ENCODE measurements at places on chromosomes 5 and 9. TPM values are rescaled to one million over a fixed set of nuclear protein-coding genes. Genes with fewer than 3 reads are reported as not detected.

DNA sequence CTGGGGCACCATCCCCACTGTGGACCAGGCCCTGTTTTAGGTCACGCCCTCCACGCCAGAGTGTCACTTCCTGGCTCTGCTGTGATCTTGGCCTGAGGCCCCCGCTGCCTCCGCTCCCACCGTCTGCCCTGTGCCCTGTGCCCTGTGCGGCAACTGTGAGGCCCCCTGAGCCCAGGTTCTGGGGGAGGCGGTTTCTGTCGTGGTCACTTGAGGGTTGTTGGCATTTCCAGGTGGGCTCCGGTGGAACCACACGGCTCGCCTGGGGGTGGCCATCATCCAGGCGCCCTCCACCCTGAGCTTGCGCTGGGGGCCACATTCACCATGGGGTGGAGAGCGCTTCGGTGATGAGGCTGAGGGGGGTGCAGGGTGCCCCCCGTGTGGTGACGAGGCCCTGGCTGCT lies 6.6 kb downstream of the DPP7 start:
- no peaks in the 10 kb centered on the region for H3K27me3 ChIP-seq
- no peak for DNase-seq
- H3K4me1 ChIP-seq, result no peaks in the 10 kb centered on the region
- H3K36me3 ChIP-seq, result no peaks in the 10 kb centered on the region

DNA sequence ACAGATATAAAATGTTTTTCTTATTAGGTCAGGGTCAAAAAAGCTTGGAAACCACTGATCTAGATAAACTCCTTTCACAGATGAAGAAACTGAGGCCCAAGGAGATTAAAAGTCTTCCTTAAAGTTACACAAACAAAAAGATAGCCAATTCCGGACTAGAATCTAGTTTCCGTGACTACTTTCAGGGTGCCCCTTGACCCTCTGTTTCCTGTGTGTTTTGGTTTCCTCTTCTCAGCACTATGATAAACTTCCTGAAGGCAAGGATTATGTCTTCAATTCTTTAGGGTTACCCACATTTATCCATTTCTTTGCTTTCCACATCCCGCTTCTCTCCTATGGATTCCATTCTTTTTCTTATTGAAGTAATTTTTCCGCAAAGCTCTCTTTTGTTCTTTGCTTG lies 83.1 kb downstream of the ADAMTS12 start:
- no peak overlapping the region for H3K4me3 ChIP-seq
- DNase-seq, result no peak
- no peak overlapping the region for H3K27ac ChIP-seq
- no peaks in the 10 kb centered on the region for H3K27me3 ChIP-seq
- H3K4me1 ChIP-seq, result peaks cover 6% of the 10 kb centered on the region

DNA sequence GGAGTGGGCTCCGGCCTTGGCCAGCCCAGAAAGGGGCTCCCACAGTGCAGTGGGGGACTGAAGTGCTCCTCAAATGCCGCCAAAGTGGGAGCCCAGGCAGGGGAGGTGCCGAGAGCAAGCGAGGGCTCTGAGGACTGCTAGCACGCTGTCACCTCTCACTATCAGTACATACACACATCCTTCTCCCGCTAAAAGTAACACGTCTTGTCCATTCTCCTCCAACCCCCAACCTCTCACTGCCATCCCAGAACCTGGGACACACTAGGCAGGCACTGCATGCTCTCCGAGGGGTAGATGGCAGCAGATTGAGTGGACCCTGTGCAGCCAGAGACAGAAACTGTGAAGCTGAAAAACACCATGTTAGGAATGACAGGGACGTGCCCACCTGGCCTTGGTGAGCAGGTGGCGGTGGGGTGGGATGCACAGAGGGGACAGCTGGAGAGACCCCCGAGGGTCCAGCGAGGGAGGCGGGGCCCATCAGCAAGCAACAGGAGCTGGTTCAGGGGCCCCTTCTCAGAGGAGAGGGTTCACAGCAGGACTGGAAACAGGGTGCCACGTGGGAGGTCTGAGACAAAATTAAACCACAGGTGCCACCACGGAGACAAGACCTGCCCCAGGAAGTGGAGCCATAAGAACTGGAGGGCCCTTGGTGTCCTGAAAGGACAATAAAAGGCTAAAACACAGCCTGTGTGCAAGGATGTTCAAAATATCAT lies 16.9 kb downstream of the SEMA4D start:
- H3K4me3 ChIP-seq, result no peak overlapping the region
- peaks cover 2% of the 10 kb centered on the region for H3K4me1 ChIP-seq
- no peaks in the 10 kb centered on the region for H3K27me3 ChIP-seq

GRCh38 chr5:88867638-88868037 lies 15.3 kb downstream of the MEF2C start:
- H3K4me3 ChIP-seq, result no peak overlapping the region
- H3K27ac ChIP-seq, result no peak overlapping the region
- H3K4me1 ChIP-seq, result peaks cover 3% of the 10 kb centered on the region

DNA sequence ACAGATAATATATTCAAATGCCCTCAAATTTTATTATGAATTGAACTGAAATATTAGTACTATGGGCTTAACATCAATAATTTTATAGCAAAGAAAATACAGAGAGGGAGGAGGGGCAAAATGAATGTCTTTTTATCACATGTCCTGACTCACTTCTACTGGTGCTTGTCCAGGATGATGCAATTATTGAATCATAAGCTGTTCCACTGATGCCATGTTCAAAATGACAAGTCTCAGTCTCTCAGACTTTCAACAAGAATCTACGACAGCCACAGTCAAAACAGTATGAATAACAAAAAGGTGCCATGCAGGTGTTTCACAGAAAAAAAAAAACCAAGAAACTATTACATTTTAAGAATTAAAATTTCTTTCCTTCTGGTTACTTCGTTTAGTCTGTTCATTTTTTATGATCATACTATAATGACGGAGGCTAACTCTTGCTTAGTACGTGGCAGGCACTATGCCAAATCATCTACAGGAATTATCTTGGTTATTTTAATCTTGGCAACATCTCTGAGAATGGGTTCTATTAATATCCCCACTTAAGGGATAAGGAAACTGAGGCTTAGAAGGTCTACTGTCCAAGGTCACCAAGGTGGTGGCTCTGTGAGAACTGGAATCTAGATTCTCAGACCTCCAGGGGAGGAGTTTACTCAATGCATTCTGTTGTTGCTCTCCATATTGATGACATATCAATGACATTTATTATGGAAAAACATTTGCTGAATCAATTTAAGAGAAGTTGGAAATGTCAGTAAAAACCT lies 61.5 kb downstream of the NR3C1 start:
- H3K27ac ChIP-seq, result no peak overlapping the region
- no peaks in the 10 kb centered on the region for H3K36me3 ChIP-seq
- DNase-seq, result no peak
- no peak overlapping the region for H3K4me3 ChIP-seq

GRCh38 chr9:89137542-89138462 lies 40.8 kb downstream of the SHC3 start:
- DNase-seq, result peak; percentile 14
- H3K4me1 ChIP-seq, result no peaks in the 10 kb centered on the region
- H3K4me3 ChIP-seq, result no peak overlapping the region
- no peak overlapping the region for H3K27ac ChIP-seq
- H3K27me3 ChIP-seq, result no peaks in the 10 kb centered on the region
- H3K36me3 ChIP-seq, result no peaks in the 10 kb centered on the region

DNA sequence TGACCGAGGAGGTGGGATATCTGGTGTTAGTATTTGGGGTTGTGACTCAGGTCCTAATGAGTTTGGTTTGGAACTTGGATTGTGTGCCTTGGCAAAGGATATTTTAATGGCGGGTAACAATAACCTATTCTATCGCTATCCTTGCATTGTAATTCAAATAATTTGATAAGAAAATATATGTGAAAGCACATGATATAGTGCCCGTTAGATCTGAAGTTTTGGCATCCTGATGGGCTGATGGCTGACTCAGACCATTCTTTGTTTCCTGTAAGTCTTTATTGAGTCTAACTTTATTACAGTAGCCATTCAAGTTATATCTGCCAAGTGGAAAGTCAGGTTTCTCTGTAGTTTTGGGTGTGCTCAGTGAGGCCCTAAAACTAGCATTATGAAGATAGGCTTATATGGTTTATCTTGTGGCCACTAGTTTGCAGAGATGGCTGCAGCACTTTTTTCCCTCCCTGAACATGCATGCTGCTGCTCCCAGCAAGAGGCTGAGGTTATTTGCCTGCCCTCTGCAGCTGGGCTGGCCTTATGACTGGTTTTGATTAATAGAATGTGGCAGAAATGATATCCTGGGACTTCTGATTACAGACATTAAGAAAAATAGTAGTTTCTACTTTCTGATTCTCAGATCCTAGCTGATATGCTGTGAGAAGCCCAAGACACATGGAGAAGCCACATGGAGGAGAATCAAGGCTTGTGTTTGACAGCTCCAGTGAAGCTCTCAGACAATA lies 46.6 kb downstream of the CFAP95 start:
- no peak for DNase-seq
- H3K27ac ChIP-seq, result no peak overlapping the region
- no peaks in the 10 kb centered on the region for H3K4me1 ChIP-seq
- H3K36me3 ChIP-seq, result no peaks in the 10 kb centered on the region

DNA sequence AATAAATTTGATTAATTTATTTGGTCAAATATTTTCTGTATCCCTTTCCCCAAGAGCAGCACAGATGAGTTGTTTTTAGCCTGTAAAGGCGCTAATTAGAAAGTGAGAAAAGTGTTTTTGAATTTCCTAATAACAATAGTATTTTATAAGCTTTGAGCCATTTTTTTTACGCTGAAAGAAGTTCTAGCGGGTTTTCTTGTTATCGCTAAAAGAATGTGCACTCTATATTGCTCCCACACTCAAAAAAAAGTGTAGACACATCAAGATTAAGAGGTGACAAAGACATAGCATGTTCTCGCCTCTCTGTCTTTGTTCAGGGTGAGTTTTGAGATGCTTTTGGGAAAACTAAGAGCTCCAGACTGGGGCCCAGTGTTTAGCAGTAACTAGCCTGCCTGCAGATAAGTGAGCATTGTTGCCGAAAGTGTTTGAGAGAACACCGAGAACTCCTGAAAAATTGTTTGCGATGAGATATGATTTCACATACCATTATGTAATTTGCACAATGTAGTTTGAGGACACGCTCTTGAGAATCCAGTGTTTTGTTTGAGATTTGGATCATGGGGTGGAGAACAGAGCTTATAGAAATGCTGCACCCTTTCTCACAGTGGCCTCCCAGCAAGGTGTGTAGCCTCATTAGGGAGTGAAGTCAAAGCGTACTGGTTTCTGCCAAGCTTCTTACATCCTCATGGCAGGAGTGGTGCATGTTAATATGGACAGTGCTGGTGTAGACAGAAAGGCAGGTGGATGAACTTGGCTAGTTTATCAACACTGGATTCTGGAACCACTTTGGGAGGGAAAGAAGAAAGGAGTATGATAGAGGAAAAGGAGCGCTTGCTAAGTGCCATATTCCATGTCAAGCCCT lies 1.5 kb downstream of the F2R start:
- no peak overlapping the region for H3K27ac ChIP-seq
- no peaks in the 10 kb centered on the region for H3K4me1 ChIP-seq
- no peak for DNase-seq
- no peak overlapping the region for H3K4me3 ChIP-seq
- no peaks in the 10 kb centered on the region for H3K36me3 ChIP-seq

GRCh38 chr5:172199446-172199845 lies 5.5 kb downstream of the EFCAB9 start:
- no peak overlapping the region for H3K27ac ChIP-seq
- H3K4me1 ChIP-seq, result no peaks in the 10 kb centered on the region
- H3K36me3 ChIP-seq, result no peaks in the 10 kb centered on the region
- DNase-seq, result no peak

DNA sequence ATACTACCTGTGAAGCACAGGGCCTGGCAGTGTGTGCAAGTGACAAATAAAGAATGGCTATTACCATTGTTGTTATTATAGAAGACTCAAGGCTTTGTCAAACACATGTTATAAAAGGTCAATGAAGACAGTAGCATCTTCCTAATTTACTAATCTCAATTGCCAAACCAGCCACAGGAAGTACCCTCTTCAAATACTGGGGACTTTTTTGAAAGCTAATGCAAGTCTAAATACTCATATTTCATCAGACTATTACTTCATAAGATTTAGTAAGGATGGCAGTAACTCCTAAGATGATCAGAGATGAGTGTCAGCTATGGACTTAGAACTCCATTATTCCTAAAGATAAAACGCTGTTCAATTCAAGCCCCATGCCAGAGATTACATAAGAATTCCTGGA lies 43.0 kb downstream of the GNAQ start:
- no peak overlapping the region for H3K27ac ChIP-seq
- DNase-seq, result no peak
- peaks cover 14% of the 10 kb centered on the region for H3K4me1 ChIP-seq
- H3K36me3 ChIP-seq, result no peaks in the 10 kb centered on the region

DNA sequence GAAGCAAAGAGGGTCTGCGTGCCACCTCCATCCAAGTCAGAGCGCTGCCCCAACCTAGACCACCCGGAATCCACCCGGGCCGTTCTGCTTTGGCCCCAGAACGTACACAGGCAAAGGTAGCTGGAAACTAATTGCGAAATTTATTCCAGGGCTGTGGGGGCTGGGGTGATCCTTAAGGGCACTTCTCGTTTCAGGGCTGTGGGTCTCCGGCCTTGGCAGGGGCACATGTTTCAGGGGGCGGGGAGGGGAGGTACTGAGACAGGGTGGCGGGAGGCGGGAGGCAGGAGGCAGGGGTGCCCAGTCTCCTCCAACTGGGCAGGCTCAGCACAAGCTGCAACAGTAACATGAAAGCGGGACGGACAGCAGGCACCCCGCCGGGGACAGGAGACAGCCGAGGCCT lies 26.1 kb downstream of the NR5A1 start:
- no peaks in the 10 kb centered on the region for H3K36me3 ChIP-seq
- H3K27ac ChIP-seq, result no peak overlapping the region
- DNase-seq, result no peak
- peaks cover 3% of the 10 kb centered on the region for H3K4me1 ChIP-seq
- H3K4me3 ChIP-seq, result no peak overlapping the region
- H3K27me3 ChIP-seq, result no peaks in the 10 kb centered on the region

- no peak for DNase-seq
- no peaks in the 10 kb centered on the region for H3K27me3 ChIP-seq
- H3K4me3 ChIP-seq, result no peak overlapping the region
- H3K27ac ChIP-seq, result no peak overlapping the region
- peaks cover 28% of the 10 kb centered on the region for H3K4me1 ChIP-seq
- no peaks in the 10 kb centered on the region for H3K36me3 ChIP-seq
Observed at GRCh38 chr9:127540664-127541041, 71.4 kb upstream of the STXBP1 start.

GRCh38 chr9:15357050-15357653 lies 50.1 kb upstream of the TTC39B start:
- no peaks in the 10 kb centered on the region for H3K27me3 ChIP-seq
- no peaks in the 10 kb centered on the region for H3K36me3 ChIP-seq
- DNase-seq, result no peak
- H3K27ac ChIP-seq, result no peak overlapping the region

GRCh38 chr5:145775893-145776444 lies 59.2 kb downstream of the PRELID2 start:
- peaks cover 16% of the 10 kb centered on the region for H3K4me1 ChIP-seq
- peak overlapping the region; percentile 77 for H3K27ac ChIP-seq
- peak; percentile 19 for DNase-seq
- no peak overlapping the region for H3K4me3 ChIP-seq

- no peak overlapping the region for H3K4me3 ChIP-seq
- no peaks in the 10 kb centered on the region for H3K36me3 ChIP-seq
- peaks cover 3% of the 10 kb centered on the region for H3K4me1 ChIP-seq
- peak overlapping the region; percentile 43 for H3K27ac ChIP-seq
Observed at GRCh38 chr5:149497357-149497756, 53.9 kb downstream of the CSNK1A1 start.

- H3K4me3 ChIP-seq, result no peak overlapping the region
- DNase-seq, result no peak
- H3K27me3 ChIP-seq, result no peaks in the 10 kb centered on the region
- no peaks in the 10 kb centered on the region for H3K36me3 ChIP-seq
- no peak overlapping the region for H3K27ac ChIP-seq
Observed at GRCh38 chr9:32442433-32442832, 58.0 kb downstream of the ACO1 start.

Gene PCDHGA8
- total RNA-seq, result 2.9 TPM

Gene SPATA24
- 3.3 TPM for total RNA-seq

Gene PCDHAC1
- 0.68 TPM for total RNA-seq

Gene SLIT3
- 29.3 TPM for total RNA-seq

Gene C1QTNF2
- not detected for total RNA-seq

Gene CTXN3
- not detected for total RNA-seq

Data from ovary (tissue), 10 donors.